Caki2 (cell line): ENCODE measurements at places on chromosomes 12 and 14. TPM values are rescaled to one million over a fixed set of nuclear protein-coding genes. Genes with fewer than 3 reads are reported as not detected.
A peak's percentile ranks its signal among the peaks of the same experiment; 100 is the strongest.

KRT82 gene
- total RNA-seq: not detected in 2 replicates

SMCO3 gene
- not detected in 2 replicates for total RNA-seq

NEK9 gene
- 34.4 and 44.0 TPM in 2 replicates for total RNA-seq

PROX2 gene
- total RNA-seq: not detected in 2 replicates

INTS13 gene
- 21.2 and 23.2 TPM in 2 replicates for total RNA-seq

ART4 gene
- total RNA-seq: not detected in 2 replicates

ARPC3 gene
- 290 and 496 TPM in 2 replicates for total RNA-seq

HELB gene
- 7.8 and 8.0 TPM in 2 replicates for total RNA-seq

FOXA1 gene
- total RNA-seq: not detected in 2 replicates

MYF5 gene
- total RNA-seq: not detected in 2 replicates

GRCh38 chr14:67562776-67563150 lies 29.7 kb downstream of the PLEKHH1 start:
- DNase-seq: no peak

- no peak for DNase-seq
Observed at GRCh38 chr12:76920172-76921099, 41.6 kb upstream of the CSRP2 start.

DNA sequence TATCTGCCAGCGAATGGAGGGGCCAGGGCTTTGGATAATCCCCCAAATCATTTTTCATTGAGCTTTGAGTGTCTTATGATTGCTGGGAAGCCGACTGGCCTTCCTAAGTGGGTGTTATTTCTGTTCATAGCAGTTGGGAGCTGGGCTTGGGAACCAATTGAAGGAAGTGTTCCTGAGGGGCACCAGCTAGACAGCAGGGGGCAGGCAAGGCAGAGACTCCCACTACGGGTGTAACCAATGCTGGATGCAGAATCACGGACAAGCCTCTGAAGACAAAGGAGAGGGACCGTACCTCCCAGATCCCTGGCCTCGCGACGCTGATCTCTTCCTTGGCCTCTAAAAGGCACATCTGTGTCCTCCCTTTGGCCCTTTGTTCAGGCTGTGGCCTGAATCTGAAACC lies 149.0 kb upstream of the PRMT8 start:
- DNase-seq: no peak

GRCh38 chr12:67472539-67472938 lies 176.0 kb upstream of the DYRK2 start:
- DNase-seq: no peak

DNA sequence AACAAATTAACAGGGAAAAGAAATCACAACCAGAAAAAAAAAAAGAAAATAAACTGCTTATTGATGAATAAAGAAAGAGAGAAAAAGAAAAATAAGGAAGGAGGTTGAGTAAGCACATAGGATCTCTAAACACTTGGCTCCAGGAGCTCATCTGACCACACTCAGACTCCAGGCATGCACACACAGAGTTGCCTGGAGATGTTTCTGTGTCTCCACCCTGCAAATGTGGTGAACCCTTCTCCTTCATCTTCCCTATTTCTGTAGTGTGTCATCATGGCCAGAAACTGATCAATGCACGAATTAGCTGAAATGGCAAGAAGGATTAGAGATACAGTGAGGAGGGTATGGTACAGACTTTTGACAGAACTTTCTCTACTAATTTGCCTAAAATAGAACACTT lies 20.2 kb downstream of the OR4N2 start:
- DNase-seq: no peak

GRCh38 chr14:58491593-58491992 lies 64.1 kb downstream of the KIAA0586 start:
- DNase-seq: no peak

GRCh38 chr14:40340708-40341107 lies 908.5 kb upstream of the FBXO33 start:
- DNase-seq: no peak

GRCh38 chr14:45251912-45252311 lies 1.1 kb downstream of the MIS18BP1 start:
- DNase-seq: peak; percentile 14

GRCh38 chr14:67916430-67916829 lies 96.9 kb downstream of the RAD51B start:
- DNase-seq: no peak

DNA sequence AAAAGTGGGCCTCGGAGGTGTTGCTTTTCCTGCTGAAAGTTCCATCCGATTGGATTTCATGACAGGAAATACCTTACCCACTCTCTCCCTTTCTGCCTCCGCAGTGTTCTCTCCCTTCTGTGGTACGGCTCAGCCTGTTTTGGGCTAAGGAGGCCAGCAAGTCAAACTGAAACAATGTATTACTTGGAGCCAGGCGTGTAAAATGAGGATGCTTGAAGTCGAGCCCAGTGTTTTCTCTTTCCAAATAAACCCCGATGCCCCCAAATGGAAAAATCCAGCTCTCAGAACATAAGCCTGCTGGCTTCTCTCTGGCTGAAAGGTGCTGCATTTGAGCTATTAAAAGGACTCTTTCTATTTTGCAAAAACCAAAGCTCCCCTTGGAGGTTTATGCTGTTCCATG lies 124.7 kb downstream of the ZNF664 start:
- DNase-seq: no peak

DNA sequence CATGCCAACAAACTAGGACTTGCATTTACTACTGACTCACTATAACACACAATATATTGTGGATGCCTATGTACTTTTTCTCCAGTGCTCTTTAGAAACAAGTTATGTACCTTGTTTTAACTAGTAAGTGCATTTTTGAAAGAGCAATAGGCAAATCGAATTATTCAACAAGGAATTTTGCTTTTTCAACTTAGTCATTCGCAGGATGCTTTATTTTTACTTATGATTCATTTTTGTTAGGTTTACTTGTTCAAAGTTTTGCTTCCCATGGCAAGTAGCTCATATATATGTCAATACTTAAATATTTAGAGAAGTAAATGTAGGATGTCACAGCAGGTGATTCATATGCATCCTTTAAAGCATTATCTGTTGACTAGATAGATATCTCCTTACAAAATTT lies 149.8 kb downstream of the PELI2 start:
- no peak for DNase-seq

DNA sequence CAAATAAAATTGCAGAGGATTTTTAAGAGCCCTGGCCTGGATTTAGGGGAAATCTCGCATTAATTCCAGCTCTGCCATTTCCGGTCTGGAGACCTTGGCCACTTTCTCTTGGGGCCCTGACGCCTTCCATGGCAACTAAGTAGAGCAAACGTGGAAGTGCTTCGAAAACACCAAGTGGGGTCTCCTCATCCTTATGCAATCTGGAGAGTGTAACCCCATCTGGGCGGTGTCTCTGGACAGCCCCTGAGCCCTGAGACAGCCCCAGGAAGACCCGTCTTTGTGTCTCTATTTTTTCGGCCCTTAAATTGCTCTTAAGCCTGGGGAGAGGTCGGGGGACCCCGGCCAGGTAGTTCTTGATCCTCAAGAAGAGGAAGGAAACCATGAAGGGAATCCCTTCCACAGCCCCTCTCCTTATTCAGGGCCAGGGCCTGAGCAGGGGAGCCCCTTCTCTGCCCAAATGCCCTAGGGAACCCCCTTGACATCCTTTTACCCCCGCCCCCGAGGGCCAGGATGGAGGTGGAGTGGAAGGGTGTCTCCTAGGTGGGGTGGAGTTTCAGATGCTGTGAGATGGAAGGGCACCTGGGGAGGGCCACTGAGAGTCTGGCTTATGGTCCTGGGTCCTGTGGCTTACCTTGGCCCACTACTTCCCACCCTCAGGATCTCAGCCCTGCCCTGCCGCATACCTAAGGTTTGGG lies 17.6 kb upstream of the NR4A1 start:
- no peak for DNase-seq

- no peak for DNase-seq
Observed at GRCh38 chr12:118061011-118061872, at the start of gene WSB2. Gene WSB2 (minus strand): TSS chr12:118061179. CDS start chr12:118061048, 131 bp downstream.

- DNase-seq: no peak
Observed at GRCh38 chr12:43108656-43109055, 443.3 kb downstream of the ADAMTS20 start.

DNA sequence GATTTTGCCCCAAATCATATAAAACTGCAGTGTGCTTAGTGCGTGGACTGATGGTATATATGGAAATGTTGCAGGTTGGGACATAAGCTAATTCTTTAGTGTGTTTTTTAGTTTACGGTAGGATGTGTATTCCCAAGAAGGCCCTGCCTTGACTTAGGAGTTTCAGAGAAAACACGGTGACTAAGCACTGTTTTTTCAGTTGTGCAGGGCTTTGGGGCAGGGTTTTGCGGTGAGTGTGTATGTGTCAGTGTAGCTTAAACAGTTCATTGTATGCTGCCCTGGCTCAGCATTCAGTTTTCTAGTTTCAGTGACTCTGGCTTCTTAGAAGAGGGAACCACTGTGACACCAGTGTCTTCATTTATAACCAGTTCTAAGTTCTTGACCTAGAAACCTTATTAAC lies 101.2 kb downstream of the AKAP6 start:
- peak; percentile 67 for DNase-seq

DNA sequence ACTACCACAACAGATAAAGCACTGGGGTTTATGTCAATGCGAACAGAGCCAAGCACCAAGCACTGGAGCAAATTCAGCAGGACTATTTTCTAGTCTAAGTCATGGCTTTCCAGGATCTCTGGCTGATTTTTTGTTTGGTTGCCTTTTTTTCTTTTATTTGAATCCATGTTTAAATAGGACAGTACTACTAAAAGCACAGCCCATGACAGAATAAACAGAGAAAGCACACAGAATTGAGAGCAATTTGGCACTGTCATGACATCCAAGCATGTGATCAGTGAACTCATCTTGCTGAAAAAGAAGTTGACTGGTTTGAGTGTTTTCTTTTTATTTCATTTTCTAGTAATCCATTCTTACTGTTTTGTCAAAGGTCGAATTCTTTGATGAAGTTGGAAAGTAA lies 23.1 kb upstream of the RERG start:
- no peak for DNase-seq

GRCh38 chr14:23763394-23763793 lies 127.2 kb downstream of the DHRS2 start:
- no peak for DNase-seq

DNA sequence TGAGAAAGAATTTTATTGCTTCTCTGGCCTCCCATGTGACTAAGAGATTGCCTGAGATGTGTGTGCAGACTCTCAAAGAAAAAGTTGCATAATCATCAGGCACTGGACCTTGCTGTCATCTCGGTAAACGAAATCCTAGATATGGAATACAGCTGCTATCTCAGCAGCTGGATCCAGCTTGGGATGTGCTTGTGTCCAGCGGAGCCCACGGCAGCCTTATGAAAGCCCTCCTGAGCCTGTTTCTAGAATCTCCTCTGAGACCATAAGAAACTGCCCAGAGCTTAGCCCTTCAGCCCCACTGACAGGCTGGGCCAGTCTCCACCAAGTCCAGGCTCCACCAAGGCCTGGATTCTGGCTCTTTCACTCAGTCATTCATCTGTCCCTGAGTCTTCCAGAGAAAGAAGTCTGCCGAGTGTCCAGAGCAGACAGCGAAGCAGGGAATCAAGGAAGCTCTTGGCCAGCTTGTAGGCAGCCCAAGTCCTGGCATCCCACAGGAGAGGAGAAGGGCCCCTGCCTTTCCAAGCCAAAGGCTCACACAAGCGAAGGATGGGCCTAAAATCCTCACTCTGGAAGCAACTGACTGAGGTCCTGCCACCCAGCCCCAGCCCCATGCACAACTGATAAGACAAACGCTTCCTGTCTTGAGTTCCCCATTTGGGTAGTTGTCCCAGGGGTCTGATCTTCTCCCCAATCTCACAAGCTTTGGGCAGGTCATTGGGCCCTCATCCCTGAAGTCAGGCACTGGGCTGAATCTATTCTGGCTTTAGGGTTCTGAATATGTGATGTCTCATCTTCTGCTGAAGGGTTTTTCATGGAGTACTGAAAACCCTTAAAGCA lies 97.8 kb downstream of the SEC23A start:
- no peak for DNase-seq

GRCh38 chr12:46794593-46795190 lies 31.1 kb downstream of the SLC38A4 start:
- no peak for DNase-seq

- DNase-seq: no peak
Observed at GRCh38 chr14:99253890-99254289, 18.1 kb downstream of the BCL11B start.

DNA sequence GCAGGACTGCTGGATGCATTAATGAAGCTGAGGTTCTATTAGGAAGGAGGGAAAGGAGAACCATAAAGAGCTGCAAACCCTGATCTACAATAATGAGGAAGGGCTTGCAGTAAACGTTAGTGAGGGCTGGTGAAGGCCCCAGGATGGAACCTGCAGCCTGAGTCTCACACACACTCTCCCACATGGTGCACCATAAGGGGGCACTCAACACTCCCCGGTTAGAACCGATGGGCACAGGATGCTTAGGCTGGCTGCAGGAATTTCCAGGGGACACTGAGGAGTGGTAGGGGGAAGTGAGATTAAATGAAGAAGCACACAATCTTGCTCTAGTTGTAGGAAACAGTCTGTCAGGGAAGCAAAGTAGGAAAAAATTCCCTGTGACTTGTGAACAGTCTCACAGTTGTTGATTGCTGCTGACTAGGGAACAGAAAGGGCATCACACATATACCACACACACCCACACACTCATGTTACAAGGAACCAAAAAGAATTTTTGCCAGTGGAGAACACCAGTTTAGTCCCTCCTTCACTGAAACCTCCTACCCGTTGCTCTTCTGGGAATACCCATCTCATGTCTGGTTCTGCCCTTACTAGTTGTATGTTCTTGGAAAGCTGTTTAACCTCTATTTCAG lies 56.2 kb upstream of the FERMT2 start:
- no peak for DNase-seq
